HFF-Myc (cell line): ENCODE measurements at places on chromosomes 3 and 15.

- DNase-seq = no peak
Observed at GRCh38 chr15:37131621-37132020, 31.3 kb upstream of the MEIS2 start.

GRCh38 chr15:65146438-65146837 lies 12.8 kb upstream of the PDCD7 start:
- no peak for DNase-seq

DNA sequence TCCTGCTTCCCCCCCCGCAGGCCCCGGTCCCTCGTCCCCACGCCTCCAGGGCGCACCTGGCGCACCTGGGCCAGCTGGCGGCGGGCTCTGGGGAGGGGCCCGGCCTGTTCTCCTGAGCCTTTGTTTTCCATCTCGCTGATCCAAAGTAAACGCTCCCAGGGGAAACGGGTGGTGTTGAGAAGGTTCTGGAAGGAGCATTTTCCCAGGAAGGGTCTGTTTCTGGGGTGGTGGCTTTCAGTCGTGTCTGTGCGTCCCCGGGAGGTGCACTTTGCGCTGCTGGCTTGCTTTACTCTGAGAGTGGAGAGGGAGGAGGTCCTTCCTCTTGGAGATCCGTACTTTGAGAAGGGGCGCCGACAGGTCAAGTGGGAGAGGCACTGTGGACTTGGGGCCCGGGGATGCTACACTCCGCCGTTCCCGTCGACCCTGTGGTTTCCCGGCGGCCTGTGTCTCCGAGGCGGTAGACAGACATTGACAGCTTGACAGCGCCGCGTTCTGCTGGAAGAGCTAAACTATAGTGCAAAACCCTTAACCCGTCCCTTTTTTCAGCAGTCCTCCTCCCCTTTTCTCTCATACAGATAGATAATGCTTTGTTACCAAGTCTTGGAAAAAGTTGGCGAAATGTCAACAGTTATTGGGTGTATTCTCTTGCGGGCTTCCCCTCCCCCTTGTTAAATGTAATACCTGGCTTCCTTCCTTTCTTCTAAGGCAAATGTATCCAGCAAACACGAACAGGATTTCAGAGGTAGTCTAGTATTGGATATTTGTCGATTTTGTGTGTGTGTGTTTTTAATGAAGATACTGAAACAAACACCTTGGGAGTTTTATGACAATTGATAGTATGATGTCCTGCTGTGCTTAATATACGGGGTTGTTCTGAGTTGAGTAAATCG lies 6.5 kb downstream of the TPM1 start:
- DNase-seq = no peak

GRCh38 chr3:127329631-127330285 lies 41.9 kb upstream of the PRR20G start:
- DNase-seq = no peak

GRCh38 chr15:81118361-81118760 lies 15.7 kb upstream of the CFAP161 start:
- no peak for DNase-seq

GRCh38 chr15:94671858-94672532 lies 440.6 kb downstream of the MCTP2 start:
- no peak for DNase-seq

- DNase-seq = no peak
Observed at GRCh38 chr3:192434186-192434585, 293.2 kb downstream of the FGF12 start.

GRCh38 chr3:141279077-141279967 lies 47.7 kb downstream of the PXYLP1 start:
- no peak for DNase-seq

DNA sequence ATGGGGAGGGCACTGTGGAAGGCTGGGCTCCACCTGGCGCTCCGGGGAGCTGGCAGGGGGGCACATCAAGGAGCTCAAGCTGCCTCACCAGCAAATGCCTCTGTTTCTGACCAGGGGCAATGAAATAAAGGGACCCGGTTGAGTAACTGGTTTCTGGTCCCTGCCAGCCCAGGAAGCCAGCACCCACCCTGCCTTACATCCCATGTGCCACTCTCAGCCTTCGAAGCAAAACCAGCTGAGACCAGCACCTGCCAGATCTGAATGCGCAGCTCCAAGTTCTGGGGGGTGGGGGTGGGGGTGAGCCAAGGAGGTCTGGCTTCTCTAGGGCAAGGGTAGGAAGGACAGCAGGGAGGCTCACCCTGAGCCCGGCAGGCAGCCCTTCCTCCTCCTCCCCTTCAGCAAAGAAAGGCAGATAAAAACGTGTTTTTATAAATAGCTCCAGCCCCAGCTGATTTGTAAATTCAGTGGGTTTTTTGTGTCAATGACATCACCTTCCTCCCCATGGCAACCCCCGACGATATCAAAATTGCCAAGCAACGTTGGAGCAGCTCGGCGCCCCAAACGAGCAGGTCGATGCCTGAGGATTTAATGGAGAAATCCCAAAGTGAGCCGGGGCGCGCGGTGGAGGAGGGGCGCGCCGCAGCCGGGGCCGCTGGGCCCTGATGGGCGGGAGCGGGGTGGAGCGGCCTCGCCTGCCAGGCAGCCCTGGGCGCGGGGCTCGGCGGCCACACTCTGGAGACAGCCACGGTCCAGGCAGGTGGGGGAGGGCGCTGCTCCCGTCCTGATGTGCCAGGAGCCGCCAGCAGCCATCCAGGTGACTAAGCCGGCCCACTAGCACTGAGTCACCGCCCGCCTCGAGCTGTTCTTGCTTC lies at the start of gene PAK6:
Gene PAK6 (plus strand): TSS at position 532 of the 872 bp plus-strand sequence. CDS start 25,723 bp downstream, outside the sequence.
- no peak for DNase-seq

DNA sequence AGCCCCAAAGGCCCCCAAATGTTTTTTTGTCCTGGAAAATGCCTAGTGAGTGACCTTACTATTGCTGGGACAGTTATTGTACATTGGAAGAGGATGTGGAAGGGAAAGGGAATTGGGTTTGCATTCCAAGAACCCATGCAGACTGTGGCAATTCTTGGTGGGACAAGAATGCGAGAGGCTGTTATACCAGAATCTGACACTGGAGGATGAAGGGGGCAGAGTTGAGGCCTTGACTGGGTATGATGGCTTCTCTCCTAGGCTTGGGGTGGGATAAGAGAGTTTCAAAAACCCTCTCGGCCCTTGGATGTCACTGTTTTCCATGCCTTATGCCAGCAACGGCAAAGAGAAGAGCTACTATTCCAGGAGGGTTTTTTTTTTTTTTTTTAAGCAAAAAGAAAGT lies 25.3 kb downstream of the IL16 start:
- no peak for DNase-seq

DNA sequence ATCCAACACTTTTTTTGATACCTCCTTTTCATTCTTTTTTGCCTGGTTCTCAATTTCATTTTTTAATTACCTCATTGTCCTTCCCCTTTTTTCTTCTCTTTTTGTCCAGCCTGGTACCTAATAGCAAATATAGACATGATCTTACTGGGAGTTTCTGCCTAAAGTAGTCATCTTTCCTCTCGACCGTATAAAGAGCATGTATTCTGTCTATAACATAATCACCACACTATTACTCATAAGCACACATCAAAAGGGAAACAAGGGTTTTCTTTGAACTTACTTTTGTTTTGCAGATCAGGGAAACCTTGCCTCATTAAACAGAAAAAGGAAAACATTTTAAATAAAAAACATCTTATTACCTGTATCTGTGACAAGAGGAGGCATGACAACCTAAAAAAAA lies 33.0 kb downstream of the FAM98B start:
- no peak for DNase-seq

DNA sequence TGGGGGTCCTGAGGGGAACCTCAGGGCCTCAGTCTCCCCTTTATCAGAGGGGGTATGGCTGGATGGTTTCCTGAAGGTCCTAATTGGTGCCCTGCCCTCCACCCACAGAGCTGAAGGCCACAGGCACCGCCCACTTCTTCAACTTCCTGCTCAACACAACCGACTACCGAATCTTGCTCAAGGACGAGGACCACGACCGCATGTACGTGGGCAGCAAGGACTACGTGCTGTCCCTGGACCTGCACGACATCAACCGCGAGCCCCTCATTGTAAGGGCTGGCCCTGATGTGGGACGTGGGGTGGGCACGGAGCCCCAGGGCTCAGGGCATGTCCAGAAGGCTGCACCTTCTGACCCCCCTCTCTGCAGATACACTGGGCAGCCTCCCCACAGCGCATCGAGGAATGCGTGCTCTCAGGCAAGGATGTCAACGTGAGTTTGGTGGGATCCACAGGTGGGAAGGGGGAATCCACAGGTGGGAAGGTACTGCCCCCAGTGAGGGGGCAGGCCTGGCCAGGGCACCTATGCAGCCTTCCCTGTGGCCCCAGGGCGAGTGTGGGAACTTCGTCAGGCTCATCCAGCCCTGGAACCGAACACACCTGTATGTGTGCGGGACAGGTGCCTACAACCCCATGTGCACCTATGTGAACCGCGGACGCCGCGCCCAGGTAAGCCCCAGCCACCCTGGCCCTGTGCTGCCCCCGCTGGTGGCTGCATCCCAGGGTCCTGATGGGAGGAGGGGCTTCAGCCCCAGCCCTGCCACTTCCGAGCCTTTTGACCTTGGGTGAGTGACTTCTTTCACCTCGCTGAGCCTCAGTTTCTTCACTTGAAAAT lies 17.5 kb upstream of the GNAT1 start:
- no peak for DNase-seq

DNA sequence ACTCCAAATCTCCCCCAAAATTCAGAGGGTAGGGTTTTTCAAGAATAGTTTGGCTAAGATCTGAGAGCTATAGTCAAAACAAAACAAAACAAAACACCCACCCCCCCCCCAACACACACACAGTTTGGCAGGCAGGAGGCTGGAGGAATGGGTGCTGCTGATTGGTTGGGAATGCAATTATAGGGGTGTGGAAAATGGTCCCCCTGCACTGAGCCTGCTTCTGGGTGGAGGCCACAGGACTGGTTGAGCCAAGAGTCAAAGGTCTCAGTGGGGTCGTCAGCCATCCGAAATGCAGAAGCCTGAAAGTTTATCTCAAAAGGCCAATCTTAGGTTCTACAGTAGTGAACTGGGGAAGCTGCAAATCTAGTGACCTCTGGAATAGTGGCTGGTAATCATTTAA lies 2.5 kb upstream of the HACD2 start:
- no peak for DNase-seq

DNA sequence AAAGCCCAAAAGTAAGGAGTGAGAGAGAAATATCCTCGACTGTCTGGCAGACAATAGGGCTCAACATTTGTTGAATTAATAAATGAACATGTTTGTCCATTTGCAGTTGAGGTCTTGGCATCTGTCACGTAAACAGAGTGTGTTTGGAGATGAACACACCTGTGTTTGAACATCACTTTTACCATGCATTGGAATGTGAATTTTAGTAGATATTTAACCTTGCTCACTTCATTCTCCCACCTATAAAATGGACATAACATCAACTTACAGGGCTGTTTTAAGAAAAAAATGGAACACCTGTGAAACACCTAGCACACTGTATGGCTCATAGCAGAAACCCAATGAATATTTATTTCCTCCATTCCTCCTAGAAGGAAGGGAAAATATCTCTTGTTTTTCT lies 204.8 kb downstream of the KCNMB2 start:
- no peak for DNase-seq

- DNase-seq = no peak
Observed at GRCh38 chr3:97656638-97657037, 107.9 kb upstream of the ARL6 start.

DNA sequence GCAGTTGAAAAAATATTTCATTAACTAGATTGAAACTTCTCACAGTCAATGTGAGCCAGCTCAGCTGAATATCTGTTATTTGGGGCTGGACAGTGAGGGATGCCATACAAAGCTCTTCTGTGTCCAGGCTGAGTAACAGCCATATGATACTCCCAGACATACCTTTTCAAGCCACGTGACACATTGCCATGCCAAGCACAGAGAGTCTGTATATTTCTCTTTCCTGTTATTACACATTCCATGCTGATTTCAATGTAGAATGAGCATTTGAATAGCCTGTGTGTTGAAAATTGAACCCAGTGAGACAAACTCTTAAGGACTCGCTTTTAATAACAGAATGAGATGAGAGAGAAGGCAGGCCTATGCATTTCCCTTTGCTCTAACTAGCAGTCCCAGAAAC lies 334.7 kb upstream of the RASGRP1 start:
- no peak for DNase-seq

GRCh38 chr3:170579646-170580045 lies 6.2 kb downstream of the SLC7A14 start:
- no peak for DNase-seq
